ENCODE measurements at places on chromosomes 7 and 10. TPM values are rescaled to one million over a fixed set of nuclear protein-coding genes. Genes with fewer than 3 reads are reported as not detected.

The IRF5 gene
- 7.7 TPM for total RNA-seq

The HOXA2 gene
- 0.35 TPM for total RNA-seq

The ALOX5 gene
- 32.4 TPM for total RNA-seq

The AKR1D1 gene
- total RNA-seq = not detected

The KCNIP2 gene
- not detected for total RNA-seq

The TRIP6 gene
- 87.9 TPM for total RNA-seq

- DNase-seq = no peak
These were observed 5.5 kb upstream of the LRGUK start for GRCh38 chr7:134121632-134122139.

- no peak for DNase-seq
These were observed 54.1 kb downstream of the JAZF1 start for GRCh38 chr7:28126410-28127041.

- no peak for DNase-seq
These were observed 121.6 kb upstream of the WDR11 start for GRCh38 chr10:120729547-120729946.

GRCh38 chr10:35577926-35578617 is 27.1 kb upstream of the GJD4 start:
- DNase-seq = no peak

- no peak for DNase-seq
These were observed 374.6 kb downstream of the KIF20B start for GRCh38 chr10:90075995-90076394.

DNA sequence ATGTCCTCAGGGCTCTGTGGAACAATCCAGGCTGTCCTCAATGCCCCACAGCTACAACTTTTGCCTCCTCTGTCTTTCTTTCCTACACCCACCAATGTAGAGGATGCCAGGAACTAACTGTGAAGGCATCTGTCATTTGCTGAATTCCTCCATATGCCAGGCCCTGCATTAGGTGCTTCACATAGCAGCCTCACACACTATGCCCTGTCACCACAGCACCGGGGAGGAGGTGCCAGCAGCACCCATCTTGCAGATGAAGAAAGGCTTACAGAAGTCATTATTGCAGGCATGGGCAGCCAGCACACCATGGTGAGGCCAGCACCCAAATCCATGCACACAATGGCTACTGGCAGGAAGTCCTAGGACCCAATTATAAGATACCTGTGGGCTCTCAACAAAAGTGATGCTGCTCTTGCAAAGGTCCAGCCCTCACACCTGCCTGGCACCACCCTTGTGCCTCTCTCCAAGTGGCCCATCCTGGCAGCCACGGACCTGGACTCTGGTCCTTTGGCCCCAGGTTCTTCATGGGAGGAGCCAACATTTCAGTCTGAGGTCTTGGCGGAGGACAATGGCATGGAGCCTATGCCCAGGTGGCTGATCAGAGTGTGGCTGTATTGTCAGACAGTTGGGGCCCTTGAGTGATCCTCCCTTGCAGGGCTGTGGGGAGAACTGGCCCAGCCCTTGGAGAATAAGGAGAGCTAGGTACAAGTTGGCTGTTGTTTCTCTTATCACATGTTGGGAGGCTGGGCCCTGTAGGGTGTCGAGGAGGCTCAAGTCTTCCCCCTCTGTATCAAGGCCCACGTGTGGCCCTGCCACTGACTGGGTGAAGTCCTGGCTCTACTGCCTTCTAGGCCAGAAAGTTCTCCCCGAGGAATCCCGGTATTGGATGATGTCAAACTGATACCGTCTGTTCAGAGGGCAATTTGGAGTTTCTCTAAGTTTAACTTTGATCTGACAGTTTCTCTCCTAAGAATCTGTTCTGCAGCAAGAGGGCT is 14.4 kb upstream of the MYL7 start:
- no peak for DNase-seq

- no peak for DNase-seq
These were observed 277.4 kb downstream of the ARL4A start for GRCh38 chr7:12964836-12965235.
